Left forelimb (tissue), 1 donor: ENCODE measurements at places on chromosomes 16 and 17.

- no peak for DNase-seq
Observed at GRCh38 chr17:67439269-67439668, 62.2 kb downstream of the PITPNC1 start.

DNA sequence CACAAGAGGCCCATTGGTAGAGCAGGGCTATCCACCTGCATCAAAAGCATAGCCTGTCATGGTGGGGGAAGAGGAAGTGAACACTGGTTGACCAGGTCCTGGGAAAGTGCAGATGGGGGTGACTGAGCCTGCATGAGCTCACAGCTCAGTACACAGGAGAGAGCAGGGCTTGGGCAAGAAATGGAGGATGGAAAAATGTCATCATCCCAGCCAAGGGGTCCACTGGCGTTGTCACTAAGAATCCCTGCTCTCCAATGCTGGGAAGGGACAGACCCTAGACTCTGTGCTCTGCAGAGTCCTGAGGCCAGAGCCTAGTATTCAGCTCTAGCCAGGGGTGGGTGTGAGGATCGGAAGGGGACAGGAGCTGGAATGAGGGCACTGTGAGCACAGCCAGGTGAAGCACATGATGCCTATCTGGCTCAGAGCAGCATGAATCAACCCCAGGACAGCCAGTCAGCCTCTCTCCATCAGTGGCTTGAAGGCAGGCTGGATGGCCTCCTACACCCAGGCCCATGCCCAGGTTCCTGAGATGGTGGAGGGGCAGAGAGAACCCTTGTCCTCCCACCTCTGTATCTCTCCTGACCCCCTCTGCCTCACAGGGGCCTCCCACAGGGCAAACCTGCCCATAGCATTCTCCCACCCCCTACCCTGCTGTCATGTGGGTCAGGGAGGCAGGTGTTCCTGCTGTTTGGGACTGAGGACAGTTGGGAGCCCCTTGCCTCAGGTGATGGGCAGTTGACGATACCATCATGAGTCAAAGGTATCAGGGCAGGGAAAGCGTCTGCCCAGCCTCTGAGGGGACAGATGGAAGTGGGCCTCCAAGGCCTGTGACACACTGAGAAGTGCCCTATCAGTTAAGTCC lies 13.8 kb upstream of the CTCF start:
- no peak for DNase-seq

GRCh38 chr16:89002851-89003830 lies 26.1 kb upstream of the CBFA2T3 start:
- no peak for DNase-seq

DNA sequence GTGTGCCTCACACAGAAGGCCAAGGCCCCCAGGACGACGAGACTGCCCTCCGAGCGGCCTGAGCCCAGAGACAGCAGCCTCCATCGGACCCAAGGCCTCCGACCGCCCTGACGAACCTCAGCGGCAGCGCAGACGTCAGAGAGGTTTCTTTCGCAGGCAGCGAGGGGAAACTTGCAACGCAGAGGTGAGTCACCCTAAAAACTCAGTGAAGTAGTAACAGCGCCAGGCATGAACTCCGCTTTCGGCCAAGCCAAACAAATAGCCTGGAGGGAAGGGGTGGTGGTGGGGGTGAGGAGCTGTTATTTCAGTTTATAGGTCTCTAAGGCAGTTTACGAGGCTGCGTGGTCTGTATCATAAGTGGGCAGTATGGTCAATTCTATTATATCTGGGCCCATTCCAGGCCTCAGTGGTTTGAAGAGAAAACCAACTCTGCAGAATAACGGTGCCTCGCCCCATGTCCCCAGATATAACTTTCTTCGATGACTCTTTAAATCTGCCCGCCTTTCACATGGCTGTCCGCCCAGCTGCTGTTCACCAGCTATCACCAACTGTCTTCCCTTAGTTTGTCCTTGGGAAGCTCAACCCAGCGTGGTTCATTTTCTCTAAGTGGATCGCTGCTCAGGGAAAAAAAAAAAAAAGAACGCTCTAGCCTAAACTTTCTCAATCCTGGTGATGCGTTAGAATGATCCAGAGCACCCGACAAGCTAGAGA lies 43.5 kb upstream of the FOXF1 start:
- DNase-seq, result no peak

DNA sequence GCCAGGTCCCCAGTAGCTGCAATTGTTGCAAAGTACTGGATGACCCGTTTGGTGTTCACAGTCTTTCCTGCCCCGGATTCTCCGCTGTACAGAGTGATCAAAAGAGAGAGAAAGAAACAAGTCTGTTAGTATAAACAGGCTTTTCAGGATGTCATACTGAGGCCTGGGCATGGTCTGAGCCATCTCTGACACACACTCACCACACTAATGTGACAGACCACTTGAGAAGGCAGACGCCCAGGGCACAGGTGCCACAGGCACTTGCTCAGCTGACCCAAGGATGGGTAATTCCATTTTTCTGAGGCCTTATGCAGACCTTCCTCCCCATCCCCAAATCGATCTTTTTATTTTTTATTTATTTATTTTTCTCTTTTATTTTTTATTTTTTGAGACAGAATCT lies 7.5 kb downstream of the MYH3 start:
- no peak for DNase-seq

DNA sequence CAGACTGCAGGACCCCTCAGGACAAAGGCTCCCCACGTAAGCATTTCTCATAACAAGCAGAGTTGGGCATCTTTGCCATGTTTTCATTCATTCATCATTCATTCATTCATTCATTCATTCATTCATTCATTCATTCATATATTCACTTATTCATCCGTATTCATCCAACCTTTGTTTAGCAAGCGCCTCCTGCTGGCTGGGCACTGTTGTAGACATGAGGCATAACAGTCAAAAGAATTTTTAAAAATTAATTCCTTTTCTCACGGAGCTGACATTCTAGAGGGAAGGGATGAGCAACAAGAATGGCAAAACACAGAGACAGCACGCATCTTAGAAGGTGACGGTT lies 351.7 kb upstream of the TNRC6C start:
- no peak for DNase-seq

GRCh38 chr17:31371511-31372097 lies 19.9 kb upstream of the RAB11FIP4 start:
- no peak for DNase-seq

- DNase-seq, result no peak
Observed at GRCh38 chr17:65966072-65966695, 225.7 kb downstream of the CEP112 start.

GRCh38 chr16:85909932-85910853 lies 11.2 kb downstream of the IRF8 start:
- DNase-seq, result no peak

GRCh38 chr16:31351246-31351941 lies 3.6 kb upstream of the ITGAX start:
- no peak for DNase-seq

- DNase-seq, result no peak
Observed at GRCh38 chr16:73275448-73275847, 227.5 kb upstream of the ZFHX3 start.

- no peak for DNase-seq
Observed at GRCh38 chr16:70684146-70685060, 1.4 kb downstream of the MTSS2 start.

- DNase-seq, result no peak
Observed at GRCh38 chr17:50845240-50846147, 10.1 kb downstream of the WFIKKN2 start.

DNA sequence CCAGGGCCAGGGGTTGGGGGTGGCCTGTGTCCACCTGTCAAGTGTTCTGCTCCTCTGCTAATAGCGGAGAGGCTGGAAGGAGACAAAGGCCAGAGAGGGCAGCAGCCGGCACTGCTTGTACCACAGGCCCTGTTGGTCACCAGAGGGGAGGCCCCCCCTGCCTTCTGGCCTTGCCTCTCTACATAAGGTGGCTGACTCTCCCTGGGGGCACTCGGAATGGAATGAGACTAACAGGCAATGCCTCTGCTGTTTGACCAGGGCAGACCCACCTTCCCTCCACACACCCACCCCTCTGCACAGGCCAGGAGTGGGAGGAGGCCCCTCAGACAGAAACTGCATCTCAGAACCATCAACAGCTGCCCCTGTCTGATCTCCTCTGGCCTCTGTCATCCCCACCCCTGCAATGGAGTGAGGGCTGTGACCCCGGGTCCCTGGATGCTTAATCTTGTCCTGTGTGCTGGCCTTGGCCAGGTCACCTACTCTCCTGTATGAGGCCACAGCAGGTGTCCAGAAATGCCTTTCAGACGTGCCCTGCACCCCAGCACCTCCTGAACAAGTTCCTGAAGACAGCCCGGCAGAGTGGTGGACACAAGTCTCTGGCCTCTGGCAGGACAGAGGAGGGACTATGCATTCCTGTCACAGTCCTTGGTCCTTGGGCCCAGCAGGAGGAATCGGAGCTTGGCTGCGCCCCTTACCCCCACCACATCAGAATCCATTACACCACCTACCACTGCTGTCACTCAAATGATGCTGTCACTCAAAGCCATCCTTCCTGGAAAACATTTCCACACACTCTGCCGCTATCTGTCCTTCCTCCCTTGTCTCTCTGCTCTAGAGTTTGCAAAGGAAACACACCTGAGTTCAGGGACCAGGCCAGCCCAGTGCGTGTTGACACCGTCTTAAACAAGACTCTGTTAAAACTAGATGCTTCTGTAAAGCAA lies 107.5 kb upstream of the ZNF750 start:
- no peak for DNase-seq

DNA sequence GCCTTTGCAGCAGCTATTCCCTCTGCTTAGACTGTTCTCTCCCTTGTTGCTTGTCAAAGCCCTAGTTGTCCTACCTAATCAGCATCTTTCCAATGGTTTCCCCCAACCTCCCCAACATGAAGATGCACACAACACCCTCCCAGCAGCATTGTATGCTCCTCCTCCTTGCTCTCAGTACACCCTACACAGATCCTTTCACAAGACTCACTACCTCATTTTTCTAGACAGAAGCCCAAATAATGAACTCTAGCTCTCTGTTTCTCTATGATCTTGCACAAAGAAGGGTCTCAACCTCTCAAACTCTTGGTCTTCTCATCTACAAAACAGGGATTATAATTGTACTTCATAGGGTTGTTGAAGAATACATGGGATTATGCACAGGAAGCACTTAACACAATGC lies 19.4 kb downstream of the PSME3IP1 start:
- no peak for DNase-seq

GRCh38 chr17:30253312-30253711 lies 17.8 kb upstream of the SLC6A4 start:
- DNase-seq, result no peak

DNA sequence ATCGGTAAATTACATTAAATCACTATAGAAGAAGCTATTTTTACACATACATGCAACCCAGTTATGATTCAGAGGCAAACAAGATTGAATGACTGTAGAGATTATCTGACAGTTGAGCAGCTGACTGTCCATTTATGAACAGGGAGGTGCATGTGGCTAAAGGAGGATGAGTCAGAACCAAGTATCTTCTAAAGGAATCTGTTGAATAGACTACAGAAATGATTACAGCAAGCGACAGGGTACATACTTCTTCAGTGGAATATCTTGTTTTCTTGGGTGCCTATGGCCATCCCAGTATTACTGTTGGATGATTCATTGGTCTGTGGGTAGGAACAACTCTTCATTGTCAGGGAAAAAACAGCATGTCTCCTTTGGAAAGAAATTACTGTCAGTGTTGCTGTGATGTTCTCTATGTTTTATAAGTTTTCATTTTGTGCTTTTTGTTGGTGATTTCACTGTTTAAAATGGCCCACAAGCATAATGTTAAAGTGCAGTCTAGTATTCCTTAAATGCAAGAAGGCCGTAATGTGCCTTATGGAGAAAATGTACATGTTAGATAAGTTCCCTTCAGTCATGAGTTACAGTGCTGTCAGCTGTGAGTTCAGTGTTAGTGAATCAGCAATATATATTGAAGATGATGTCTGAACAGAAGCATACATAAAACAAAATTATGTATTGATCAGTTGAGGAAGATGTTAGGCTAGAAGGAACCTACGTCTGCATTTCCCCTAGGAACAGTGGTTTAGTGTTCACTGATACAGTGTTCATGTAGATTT lies 27.0 kb downstream of the CBFB start:
- no peak for DNase-seq

DNA sequence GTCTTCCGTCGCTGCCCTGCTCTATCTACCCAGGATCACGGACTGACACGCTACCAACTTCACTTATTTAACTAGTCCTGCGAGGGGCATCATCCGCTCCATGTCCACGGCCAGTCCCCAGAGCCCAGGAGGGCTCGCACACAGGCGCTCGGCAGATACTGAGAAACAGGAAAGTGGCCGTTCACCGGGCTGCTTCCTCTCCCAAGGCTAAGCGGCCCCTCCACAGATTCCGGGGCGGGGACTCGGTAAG lies 388 bp downstream of the OXLD1 start:
- no peak for DNase-seq

DNA sequence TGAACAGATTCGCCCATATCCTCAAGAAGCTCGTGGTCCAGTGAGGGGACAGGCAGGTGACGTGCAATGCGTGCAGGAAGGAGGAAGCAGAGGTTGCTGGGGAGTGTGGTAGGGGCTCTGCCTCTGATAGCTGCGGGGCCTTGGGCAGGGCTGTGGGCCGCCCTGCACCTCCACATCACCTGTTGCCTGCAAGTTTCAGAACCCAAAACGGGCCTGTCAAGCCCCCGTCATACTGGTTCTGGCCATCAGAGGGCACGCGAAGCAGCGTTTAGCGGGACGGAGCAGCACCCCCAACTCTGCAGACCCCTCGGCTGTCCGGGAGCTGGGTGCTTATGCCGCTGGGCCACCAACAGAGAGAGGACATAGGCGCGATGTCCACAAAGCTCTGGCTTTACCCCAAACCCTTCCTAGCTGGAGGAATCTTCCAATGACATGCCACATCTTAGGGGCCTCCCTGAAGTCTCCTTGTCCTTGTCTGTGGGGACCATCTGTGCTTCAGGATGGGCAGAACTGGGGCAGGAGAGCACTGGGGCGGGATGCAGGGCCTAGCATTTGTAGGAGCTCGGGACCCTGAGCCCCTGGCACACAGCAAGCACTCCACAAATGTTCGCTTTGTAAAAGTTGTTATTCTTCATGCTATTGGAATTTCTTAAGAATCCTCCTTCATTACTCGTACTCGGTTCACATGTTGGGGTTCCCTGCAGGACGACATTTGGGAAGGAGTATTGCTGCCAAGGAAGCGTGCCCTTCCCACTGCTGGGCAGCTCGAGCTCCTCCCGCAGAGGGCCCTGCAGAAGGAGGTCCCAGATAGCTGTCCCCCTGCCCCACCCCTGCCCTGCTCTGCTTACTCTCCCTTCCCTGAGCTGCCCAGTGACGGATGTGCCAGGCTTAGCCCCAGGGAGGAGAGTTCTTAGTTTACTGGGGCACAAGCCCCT lies 64.3 kb downstream of the CNGB1 start:
- no peak for DNase-seq

GRCh38 chr16:15434079-15434424 lies 336 bp upstream of the BMERB1 start:
- no peak for DNase-seq

DNA sequence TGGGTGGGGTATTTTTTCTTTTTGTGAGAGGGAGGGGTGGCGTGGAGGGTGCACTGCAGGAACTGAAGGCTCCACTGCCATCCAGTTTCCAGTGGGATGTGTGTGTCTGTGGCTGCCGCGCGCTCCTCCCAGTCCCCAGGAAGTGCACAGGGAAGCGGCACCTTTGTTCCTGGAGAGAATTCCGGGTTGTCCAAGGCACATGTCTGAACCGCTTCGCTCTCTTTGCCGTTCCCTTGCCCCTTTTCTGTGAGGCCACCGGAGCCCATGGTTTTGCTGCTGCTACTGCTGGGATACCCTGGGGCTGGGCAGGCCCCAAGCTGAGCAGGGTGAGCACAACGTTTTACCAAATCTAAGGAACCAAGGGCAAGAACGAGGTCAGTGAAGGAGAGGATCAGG lies 19.5 kb downstream of the ACSF3 start:
- DNase-seq, result no peak
